Hematopoietic multipotent progenitor cell treated with erythropoietin and hydrocortisone succinate and interleukin-3 and kit ligand, for 6 days (in vitro differentiated cells): ENCODE measurements at places on chromosomes 3 and 15.

DNA sequence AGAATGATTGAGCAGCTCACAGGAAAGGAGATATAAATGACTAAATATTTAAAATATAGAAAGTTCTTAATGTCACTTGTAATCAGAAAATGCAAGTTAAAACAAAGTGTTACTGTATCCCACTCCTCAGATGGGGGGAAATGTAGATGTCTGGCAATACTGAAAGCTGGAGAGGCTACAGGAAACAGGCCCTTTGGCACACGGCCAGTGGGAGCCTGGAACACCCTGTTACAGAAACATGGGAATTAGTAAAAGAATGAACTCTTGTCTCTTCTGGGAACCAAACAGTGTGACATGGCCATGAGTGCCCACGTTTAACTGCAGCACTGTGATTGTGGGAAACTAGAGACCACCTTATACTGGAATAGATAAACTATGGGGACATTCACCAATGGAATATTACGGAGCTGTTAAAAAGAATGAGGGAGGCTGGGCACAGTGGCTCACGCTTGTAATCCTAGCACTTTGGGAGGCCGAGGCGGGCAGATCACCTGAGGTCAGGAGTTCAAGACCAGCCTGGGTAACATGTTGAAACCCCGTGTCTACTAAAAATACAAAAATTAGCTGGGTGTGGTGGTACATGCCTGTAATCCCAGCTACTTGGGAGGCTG is 50.2 kb downstream of the CDCP1 start:
- no peak for DNase-seq

DNA sequence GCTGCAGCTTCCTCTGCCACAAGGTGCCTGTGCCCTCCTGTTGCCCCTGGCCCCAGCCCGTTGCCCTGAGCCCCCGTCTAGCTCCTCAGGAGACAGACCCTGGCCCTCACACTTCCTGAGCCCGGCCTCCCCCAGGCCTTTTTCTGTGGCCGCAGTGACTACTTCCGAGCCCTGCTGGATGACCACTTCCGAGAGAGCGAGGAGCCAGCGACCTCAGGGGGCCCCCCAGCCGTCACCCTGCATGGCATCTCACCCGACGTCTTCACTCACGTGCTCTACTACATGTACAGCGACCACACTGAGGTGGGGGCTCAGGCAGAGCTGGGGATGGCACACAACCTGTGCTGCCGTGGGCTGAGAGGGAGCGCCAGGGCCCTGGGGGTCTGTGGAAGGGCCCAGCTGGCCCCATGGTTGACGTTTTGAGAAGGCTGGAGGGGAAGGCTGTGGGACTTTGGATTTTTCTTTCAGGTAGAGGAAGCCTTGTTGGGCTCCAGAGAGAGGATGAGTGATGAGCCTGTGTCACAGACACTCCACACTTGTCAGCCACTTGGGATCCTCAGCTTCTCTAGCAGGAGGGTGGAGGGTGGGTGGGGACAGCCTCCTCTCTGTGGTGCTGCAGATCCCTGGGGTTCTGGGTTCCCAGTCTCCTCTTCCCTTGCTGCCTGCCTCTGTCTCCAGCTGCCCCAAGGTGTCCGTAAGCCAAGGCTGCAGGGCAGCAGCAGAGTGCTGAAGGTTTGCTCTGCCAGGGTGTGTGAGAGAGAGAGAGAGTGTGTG is 5.0 kb downstream of the ABTB1 start:
- no peak for DNase-seq

GRCh38 chr3:123920383-123920782 is 36.3 kb upstream of the MYLK start:
- DNase-seq, result no peak

GRCh38 chr3:190811775-190812480 is 50.6 kb downstream of the GMNC start:
- peak; percentile 80 for DNase-seq

GRCh38 chr15:48267766-48268165 is 61.7 kb downstream of the SLC12A1 start:
- DNase-seq, result no peak

DNA sequence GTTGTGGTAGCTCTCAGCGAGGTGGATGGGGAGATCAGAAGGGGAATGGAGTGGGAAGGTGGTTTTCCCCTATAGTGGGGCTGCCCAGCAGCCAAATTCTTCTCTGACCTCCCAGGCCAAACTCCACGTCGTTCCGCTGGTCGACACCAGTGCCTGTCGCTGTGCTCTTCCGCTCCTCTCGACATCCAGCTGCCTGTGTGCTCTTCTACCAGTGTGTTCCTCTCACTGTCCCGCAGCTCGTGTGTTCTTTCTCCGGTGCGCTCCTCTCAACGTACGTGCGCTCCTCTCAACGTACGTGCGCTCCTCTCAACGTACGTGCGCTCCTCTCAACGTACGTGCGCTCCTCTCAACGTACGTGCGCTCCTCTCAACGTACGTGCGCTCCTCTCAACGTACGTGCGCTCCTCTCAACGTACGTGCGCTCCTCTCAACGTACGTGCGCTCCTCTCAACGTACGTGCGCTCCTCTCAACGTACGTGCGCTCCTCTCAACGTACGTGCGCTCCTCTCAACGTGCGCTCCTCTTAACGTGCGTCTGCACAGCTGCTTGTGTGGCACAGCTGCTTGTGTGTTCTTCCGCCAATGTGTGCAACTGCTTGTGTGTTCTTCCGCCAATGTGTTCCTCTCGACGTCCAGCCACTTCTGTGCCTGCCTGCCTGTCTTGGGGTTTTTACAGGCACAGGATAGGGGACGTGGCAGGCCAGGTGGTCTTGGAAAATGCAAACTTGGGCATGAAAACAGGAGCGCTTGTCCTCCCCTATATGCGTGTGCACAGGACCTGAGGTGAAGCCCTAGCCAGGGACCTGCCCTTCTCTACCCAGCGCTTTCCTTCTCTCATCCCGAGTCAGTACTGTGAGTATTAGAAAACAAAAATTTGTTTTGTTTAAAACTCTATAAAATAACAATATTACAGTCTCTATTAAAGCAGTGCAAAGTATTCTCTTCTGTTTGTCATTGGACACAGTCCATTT is 991.1 kb downstream of the GBE1 start:
- no peak for DNase-seq

GRCh38 chr3:119343719-119344118 is 49.5 kb downstream of the ARHGAP31 start:
- no peak for DNase-seq

DNA sequence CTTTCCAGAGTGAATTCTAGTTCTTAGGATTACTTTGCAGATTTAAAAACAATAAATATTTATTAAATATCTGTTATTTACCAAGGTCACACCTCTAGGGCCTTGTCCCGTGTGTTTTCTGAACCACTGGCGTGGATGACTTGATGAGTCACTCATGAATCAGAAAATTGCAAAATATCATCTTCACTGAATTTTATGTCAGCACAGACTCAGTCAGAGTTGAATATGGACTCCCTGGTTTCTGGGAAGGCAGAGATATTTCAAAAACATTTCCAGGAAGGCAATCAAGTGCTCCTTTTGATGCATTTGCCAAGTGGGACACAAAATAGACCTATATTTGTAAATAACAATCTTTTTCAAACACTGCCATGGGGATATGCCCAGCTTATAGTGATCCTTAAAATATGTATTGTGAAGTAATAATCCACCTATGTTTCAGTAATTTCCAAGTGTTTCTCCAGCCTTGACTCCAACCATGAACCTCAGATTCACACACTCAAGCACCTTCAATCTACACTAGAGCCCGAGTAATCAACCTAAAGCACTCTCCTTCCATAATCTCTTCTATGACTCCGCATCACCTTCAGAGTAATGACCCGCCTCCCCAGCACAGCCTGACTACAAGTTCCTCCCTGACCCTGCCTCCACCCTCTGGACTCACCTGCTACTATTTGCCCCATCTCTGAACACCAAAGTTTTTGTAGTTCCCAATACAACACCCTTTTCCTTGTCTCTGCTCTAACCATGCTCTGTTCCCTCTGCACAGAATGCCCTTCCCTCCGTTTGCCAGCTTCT is 24.3 kb downstream of the DPH3 start:
- no peak for DNase-seq

GRCh38 chr3:38003371-38003816 is 12.8 kb downstream of the VILL start:
- peak; percentile 62 for DNase-seq

DNA sequence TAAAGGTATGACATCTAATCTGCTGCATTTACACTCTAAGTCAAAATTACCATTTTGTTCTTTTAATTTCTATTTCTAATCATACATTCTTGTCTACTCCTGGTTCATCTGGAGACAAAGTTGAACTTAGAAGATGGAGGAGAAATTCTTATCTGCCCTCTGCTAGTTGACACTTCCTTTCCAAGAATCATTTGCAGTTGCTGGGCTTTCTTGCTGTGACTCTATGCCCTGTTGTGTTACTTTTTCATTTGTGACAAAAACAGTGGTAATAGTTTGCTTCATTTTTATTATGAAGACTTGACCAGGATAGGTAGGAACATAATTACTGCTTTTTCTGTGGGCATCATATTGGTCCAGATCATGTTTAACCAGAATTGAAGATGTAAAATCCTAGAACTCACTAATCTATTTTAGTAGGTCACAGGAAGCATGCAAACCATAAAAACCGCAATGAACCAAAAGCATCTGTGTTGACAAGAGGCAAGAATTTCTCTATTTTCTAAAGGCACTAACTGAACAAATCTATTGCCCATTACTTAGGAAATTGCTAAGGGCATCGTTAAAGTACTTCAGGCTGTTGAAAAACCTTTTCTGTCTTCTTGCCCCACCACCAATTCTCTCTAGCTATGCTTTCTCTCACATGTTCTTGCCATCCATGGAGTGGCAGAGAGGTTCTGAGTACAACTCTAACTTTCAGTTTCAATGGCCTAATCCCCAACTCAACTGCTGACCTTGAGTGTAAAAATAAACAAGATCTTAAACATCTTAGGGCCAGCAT is 4.2 kb upstream of the CCR2 start:
- DNase-seq, result peak; percentile 61

- peak; percentile 85 for DNase-seq
Measured at GRCh38 chr3:42701371-42702065, 1.1 kb downstream of the HHATL start.

- no peak for DNase-seq
Measured at GRCh38 chr3:110474397-110474796, 597.2 kb upstream of the NECTIN3 start.

DNA sequence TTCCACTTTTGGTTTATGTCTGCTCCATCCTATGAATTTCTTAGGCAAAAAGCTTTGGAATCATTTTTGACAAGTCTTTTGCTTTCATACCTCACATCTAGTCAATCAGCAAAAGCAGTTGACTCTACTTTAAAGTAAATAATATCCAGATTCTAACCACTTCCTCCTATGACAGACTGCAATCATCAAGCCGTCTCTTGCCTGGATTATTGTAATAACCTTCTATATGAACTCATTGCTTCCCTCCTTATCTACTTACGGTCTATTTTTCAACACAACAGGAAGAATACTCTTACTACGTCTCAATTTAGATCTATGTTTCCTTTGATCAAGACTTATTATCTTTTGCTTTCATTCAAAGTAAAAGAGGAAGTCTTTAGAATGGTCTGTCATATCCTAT is 20.7 kb downstream of the CLDN1 start:
- DNase-seq, result peak; percentile 6

DNA sequence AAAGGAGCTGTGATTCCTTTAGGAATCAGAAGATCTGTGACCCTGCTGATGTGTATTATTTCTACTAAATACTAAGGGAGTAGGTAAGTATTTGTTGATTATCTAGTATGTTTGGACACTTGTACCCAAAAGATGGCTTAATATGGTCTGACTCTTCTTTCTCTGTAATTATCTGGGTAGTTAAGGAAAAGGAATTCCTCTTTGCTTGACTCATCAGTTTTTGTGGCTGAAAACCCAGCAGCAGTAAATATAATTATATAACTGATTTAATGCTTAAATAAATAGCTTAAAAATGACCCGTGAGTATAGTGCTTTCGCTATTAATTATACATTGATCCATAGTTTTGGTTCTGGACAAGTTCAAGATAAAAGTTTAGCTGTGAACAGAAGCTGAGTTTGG is 155.8 kb downstream of the LRTM1 start:
- DNase-seq, result no peak

GRCh38 chr3:73115806-73116205 is 54.3 kb downstream of the EBLN2 start:
- no peak for DNase-seq

DNA sequence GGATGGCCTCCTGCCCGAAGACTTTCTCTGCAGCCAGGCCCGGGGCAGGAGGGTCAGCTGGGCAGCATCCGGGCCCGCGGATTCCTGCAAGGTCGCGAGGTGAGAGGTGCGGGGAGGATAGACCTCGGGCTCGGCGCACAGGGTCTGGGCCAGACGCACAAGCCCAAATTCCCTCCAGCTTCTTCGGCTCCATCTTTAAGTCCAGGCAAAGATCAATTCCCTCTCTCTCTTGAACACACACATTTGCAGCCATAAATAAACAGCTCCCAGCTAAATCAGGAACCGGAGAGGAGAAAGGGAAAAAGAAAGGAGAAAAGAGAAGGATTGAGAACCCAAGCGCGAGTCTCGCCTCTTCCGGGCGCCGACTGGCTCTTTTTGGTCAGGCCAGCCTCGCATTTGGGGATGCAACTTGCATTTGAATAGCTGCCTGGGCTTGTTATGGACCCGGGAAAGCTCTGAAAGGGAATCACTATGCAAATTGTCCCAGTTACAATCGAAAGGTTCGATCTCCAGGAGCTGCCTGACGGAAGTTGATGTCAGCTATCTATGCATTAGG is 14.5 kb upstream of the ONECUT1 start:
- no peak for DNase-seq

DNA sequence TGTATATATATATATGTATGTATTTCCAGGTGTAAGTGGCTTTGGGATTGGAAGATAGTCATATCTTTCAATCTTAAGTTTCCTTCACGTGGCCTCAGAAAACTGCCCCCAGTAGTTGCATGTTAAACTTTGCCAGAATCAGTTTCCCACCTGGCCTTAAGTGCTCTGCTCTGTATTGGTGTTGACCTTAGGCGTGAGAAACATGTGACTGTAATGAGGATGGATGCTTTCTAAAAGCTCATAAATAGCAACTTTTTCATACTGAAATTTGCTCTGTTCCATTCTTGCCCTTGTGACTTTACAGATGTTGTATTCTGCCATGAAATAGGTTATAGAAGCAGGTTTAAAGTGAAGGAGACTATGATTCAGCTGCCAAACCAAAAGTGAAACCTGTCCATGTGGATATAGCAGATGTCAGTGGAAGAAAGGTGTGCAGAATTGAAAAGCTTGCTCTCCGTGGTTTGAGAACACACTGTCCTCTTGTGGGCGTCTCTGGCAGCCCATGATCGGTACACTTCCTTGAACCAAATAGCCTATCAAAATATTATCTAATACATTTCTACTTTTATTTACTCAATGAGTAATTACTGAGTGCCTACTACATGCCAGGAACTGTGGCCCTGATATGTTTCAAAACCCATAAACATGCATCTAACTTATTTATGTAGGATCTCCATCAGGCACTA is 15.8 kb downstream of the SCG5 start:
- no peak for DNase-seq

- DNase-seq, result peak; percentile 28
Measured at GRCh38 chr3:49812916-49813496, 747 bp downstream of the UBA7 start.

DNA sequence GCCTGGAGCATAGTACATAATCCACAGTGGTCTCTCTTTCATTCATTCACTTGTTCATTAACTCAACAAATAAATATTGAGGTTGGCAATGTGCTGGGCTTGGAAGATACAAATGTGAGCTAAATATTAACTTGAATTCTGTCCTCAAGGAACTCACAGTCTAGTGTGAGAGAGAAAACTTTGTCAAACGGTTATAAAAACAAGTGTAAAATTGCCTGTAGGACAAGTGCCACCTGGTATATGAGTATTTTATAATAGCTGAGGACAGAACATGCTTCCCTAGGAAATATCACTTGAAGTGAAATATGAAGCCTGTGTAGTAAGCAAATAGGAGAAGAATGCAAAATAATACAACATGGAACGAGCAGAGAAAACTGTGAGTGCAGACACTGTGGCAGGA is 173.1 kb upstream of the CMC1 start:
- DNase-seq, result no peak
